ENCODE measurements at places on chromosomes 5 and 9.

DNA sequence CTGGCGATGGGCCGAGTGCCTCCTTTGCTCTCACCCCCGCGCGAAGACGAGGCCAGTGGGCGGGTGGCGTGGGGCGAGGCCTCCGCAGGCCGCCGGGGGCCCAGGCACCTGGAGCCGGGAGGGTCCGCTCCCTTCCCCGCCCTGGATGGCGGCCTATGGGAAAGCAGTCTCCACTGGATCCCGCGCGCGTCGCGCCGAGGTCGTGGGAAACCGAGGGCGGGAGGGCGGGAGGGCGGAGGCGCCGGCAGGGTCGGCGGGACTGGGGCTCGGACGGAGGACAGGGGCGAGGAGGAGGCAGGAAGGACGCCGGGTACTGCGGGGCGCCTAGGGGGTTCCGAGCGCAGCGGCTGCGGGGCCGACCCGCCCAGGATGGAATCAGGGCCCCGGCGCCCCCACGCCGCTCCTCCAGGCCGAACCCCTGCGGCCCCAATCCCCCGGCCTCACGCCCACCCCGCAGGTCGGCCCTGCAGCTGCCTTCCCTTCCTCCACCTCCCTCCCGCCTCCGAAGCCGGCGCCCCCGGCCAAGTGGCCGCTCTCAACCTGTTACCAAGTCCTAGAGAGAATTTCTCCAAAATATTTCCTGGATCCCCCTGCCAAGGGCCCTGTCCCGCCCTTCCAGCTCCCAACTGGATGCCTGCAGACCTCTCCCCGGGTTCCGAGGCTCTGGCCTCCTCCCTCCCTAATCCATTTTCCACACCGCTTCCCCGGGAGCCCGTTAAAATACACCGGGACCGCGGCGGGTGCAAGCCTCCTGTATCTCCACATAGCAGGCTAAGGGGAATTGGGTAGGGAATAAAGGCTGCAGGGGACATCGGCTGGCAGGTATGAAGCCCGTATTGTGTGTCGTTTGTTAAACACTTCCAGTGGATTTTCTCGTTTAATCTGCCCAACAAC lies 146.3 kb downstream of the ERCC6L2 start:
- no peak for DNase-seq

DNA sequence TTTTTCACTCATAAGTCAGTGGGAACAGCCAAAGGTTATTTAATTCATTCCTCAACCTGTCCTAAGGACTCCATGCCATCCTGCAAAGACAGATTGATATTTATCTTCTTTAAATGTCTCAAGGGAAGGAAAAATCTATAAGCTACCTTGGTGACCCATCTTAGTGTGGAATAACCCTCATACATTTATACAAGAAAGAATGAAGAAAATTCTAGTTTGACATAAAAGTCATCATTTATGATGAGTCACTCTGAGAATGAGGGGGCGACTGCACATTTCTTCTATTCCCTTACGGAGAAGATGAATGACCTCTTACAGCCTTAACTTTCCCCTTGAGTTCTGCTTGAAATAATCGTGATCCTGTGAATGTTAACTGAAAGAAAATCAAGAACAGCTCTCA lies 26.8 kb upstream of the NUDT12 start:
- DNase-seq: no peak

DNA sequence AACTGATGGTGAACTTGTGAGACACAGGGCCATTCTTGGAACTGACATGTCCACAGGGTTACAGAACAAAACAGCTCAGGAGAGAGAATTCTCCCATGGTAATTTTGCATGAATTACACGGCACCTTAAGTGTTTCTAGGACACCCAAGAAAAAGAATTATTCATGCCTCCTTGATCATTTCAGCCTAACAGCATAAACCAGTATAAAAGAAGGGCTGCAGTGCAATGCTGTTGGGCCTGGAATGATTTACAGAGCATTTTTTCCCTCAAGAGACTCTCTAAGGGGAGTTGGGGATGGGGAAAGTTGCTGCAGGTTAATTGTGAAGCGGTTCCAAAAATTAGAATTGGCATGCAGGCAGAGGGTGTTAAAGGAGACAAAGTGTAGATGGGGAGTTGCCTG lies 136.4 kb upstream of the FBXL7 start:
- no peak for DNase-seq

DNA sequence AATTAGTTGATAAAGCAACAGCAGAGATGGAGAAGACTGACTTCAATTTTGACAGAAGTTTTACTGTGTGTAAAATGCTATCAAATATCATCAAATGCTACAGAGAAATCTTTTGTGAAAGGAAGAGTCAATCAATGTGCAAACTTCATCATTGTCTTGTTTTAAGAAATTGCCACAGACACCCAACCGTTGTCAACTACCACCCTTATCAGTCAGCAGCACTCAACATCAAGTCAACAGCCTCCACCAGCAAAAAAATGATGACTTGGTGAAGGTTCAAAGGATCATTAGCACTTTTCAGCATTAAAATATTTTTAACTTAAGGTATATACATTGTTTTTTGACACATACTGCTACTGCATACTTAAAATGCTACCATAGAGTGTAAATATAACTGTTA lies 888.8 kb downstream of the CDH18 start:
- DNase-seq: no peak

DNA sequence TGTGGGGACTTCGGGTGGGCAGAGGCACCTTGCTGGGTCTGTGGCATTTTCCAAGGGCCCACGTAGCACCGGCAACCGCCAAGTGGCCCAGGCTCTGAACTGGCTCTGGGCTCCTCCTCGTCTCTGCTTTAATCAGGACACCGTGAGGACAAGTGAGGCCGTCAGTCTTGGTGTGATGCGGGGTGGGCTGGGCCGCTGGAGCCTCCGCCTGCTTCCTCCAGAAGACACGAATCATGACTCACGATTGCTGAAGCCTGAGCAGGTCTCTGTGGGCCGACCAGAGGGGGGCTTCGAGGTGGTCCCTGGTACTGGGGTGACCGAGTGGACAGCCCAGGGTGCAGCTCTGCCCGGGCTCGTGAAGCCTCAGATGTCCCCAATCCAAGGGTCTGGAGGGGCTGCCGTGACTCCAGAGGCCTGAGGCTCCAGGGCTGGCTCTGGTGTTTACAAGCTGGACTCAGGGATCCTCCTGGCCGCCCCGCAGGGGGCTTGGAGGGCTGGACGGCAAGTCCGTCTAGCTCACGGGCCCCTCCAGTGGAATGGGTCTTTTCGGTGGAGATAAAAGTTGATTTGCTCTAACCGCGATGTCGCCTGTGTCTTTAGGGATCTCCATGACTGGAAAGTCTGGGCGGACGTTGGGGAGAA lies 5.8 kb downstream of the DPP7 start:
- no peak for DNase-seq
